AG09309 (cell line): ENCODE measurements at places on chromosomes 5 and 9.
A peak's percentile ranks its signal among the peaks of the same experiment; 100 is the strongest.

DNA sequence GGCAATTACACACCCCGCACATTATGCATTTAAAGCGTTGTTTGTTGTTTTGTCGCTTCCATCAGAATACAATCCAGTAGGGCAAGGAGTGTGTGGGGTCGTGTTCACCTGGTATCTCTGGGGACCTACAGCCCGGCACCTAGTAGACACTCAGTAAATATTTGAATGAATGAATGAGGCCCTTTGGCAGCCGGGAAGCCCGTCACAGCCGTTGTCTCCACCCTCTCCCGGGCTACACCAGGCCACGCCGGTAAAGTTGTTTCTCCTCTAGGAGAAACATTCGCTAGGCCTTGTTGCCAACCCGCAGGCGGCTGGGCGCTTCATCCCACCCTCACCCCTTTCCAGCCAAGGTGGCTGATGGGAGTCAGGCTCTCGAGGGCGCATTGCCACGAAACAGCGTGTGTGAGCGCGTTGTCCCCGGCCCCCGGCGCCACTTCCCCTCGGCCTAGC, 876 bp upstream of the JAK2 start:
- DNase-seq = no peak

DNA sequence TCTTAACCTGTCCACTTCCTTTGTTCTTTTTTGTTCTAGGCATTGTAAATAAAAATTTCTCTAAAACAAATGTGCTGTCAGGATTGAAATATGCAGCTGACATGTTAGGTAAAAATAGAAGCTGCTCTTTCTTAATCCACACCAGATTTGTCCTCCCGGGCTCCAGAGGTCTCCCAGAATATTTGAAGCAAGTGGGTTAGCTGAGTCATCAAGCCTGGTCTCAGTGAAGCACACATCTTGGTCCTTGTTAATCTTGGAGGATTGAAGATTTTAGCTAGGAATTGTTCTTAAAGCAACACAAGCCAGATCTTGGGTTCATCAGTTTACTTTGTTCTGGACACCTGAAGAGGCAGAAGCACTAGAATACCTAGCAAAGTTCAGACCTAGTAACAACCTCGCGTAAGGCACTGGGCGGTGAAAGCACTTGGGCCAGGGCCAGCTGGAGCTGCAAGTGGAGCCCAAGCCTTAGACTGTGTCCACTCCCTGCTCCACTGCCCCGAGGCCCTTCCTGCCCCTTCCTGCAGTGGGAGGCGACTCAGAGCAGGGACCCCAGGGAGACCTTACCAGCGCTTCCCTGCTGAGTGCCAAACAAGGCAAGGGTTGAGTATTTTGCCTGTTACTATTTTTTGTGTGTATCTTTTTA, 36.5 kb downstream of the HABP4 start:
- peak; percentile 80 for DNase-seq

DNA sequence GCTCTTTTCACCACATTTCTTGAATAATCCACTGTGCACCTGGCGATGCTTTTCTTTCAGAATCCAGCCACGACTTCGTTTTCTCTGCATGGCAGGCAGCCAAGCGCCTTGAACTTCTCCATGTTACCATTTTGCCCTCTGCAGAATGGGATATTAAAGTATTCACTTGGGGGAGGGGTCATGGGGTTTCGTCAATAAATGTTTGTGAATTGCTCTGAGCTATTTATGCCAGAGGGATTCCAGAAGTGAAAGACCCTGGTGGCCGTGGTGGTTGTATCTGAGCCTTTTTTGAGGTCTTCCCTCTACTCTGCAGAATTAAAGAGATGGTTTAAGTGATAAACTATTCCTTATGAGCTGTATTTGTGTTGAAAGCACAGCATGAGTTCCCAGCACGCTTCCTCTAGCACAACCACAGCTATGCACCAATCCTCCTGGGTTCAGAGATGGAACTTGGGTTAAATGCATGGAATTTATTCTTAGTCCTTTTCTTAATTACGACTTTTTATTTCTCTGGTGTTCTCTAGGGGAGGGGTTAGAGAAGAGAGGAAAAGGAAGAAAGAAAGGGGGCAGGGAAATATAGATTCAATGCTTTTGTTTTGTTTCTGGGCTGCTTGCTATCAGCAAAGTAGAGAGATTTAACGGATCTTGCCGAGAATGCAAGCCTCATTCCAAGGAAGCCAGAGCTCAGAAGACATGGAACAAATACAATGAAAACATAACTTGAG, 478.2 kb upstream of the TNC start:
- peak; percentile 97 for DNase-seq

- peak; percentile 23 for DNase-seq
Observed at GRCh38 chr5:168409591-168410458, 76.4 kb upstream of the RARS1 start.

DNA sequence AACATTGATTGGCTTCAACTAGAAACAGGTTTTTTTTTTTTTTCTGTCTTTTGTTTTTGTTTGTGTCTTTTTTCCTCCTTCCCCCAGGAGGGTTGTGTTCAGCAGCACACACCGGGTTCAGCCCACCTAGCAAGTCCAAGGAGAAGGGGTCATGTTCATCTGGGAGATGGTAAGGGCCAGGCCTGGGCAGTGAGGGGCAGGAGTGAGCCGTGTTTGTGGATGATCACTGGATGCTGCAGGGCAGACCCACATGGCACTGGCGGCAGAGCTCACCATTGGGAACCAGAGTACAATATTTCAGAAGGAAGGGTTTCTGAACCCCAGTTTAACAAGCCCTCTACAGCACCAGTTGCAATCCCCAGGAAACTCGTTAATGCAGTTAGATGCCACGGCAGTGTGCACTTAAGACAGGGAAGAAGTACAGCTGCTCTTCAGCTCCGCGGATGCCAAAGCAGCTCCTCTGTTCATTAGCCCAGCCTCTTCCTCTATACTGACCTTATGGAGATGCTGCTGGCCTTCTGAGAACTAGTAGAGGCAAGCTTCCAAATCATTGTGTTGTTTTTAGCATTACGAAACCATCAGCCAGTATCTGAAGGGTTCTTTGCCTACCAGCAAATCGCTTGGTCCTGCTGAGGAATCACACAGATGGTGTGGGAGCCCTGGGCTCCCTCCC, 508.2 kb upstream of the WWC1 start:
- DNase-seq = no peak

DNA sequence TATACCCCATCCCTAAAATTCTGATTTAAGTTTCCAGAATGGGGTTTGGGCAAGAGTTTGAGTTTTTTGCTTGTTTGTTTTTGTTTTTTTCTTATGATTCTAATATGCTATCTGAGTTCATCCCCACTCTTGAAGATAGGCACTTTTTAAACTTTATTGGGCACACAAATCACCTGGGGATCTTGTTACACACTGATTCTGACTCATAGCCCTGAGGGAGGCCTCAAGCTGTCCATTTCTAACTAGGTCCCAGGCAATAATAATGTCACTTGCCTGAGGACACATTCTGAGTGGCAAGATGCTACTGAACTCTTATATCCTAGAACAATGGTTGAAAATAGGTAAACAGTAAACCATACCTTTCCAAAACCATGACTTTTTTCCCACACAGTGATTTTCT, 22.8 kb upstream of the ABLIM3 start:
- no peak for DNase-seq

DNA sequence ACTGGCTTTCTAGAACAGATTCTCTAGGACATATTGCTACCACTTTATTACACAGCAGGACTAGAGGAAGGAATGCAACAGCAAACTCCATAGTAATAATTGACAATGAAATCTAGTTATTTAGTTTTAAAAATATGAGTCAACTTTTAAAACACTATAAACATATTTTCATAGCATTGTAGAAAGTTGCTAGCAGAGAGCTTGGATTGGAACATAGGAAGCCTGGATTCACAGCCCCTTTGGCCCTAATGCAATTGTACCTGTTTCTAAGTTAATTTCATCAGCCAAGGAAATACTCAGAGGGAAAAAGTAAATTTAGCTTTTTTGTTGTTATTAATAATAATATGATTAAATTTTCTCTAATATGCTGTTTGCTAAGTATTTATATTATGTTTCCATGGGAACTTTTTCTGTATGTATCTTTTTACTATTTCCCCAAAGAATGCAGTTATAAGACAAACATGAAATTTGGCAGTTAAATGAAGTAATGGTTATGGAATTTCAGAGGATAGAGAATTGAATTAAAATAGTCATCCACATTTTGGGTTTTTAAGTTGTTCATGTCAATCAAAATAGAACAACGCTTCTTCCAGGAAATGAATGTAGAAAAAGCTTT, 45.6 kb downstream of the VCAN start:
- no peak for DNase-seq

DNA sequence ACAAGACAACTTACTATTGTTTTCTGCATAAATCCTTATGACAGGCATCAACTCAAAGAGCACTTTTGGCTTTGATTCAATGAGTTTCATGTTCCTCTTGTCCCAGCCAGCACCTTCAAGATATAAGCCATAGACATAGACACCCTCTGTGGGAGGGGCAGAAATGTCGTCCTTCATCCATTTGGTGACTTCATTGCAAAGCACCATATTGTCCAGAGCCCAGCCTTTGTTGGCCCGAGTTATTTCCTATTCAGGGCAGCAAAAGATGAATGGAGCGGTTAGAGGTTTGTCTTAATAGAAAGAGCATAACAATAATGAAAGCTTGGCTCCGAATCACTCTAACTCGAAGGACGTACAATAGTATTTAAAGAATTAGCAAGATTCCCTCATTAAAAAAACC, 243.9 kb downstream of the DNAH5 start:
- DNase-seq = no peak

GRCh38 chr9:137294091-137294680, 7.9 kb downstream of the NRARP start:
- no peak for DNase-seq

DNA sequence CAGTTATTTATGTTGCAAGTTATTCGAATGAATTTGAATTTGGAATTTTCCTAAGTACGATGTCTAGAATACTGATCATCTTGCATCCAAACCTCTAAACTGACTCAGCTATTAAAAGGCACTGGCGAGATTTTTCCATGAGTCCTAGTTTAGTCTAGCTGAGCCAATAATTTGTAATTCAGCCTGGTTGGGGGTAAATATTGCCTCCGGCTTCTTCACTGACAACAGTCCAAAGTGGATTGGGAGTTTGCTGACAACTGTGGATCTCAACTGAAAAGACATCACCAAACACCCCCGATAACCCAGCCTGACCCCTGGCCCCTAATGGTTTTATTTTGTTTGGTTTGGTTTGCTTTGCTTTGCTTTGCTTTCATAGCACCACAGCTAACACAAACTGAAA, 189.8 kb upstream of the DAPK1 start:
- peak; percentile 45 for DNase-seq

DNA sequence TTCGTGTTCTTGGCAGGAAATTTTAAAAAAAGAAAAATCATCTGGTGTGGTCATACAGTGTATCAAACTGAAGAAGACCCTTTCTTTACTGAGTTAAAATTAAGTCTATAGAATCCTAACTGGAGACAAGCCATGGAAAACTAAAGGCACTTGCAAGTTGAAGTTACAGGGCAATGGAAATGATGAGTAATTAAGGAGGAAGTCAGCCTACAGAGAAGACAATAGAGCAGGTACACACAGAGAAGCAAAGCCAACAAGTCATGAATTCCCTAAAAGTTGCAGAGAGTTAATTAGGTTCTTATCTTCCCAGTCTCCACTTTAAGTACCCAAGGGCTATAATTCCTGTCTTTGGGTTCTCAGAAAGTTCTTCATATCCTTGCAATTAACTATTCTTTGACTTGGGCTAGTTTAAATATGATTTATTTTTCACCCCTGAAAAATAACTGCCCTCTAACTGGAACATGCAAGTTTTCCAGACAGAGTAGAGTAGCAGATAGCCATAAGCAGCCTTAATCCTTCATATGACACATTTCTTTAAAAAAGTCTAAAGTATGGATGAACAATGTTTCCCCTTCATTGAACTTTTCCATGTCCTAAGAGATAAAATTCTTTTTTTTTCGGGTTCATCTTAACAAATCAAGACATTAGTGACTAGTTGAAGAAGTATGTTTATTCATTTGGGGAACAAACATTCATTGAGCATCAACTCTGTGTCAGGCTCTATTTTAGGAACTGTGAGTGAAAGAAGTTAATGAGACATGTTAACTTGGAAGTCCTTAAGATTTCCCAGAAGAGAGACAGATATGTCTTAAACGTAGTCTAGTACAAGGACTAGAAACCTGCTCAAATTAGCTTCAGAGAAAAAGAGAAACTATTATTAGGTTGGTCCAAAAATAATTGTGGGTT, 5.2 kb upstream of the ITGA2 start:
- no peak for DNase-seq

DNA sequence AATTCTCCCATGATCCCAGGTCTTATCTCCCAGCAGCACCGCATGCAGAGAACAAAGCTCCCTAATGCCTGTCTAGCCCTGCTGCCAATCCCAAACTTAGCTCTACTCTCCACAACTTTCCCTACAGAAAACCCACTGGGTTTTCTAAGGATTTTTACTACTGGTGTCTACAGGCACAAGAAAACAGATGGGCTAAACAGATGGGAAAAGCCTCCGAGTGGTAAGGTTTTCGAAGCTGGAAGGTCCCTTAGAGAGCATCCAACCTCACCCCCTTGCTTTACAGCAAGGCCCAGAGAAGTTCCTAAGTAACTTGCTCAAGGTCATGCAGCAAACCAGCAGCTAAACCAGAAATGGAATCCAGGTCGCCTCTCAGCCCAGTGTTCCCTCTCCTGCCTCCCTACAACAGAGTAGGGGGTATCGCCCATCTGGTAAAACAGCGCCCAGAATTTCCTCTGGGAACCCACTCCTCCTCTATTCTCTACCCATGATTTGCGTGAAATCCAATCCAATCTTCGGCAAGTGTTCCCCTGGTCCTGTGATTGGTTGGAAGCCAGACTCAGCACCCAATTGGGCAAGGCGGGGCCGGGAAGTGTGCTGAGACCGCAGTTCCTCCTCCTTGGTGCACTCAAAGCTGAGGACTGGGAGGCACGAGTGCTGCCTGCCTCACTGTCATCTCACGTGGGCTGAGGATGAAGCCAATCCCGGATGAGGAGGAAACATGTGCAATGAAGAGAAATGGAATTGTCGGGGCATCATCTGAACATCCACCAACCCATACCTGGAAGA, 20.8 kb downstream of the CPLX2 start:
- DNase-seq = no peak
